ENCODE measurements at places on chromosomes 16 and 17. TPM values are rescaled to one million over a fixed set of nuclear protein-coding genes. Genes with fewer than 3 reads are reported as not detected.

Gene C1QTNF8
- not detected for total RNA-seq

DNA sequence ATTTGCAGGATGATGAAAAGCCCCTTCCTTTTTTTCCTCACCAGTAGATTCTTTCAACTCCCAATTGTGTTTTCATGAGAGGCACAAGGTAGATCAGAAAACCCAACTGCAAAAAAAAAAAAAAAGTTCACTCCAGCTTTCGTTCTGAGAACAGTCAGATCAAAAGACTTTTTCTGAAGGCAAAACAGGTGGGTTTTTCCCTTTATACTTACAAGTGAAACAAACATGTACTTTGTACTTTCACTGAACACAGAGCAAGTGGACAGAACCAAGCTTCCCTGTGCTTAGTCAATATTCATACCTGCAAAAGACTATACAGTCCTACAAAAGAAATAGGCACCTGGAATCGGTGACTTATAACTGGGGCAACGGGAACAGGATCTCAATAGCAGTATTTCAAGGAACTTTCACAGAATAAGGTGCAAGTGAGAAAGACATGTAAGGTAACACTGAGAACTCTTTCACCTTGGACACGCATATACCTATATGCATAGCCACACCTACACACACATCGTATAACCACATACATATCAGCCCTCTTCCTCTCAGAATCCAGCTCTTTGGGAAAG is 54.1 kb downstream of the TOX3 start:
- no peaks in the 10 kb centered on the region for H3K27me3 ChIP-seq
- H3K27ac ChIP-seq, result no peak overlapping the region
- peaks cover 4% of the 10 kb centered on the region for H3K4me1 ChIP-seq

GRCh38 chr17:50280801-50281441 is 6.7 kb downstream of the TMEM92 start:
- DNase-seq, result no peak
- no peaks in the 10 kb centered on the region for H3K36me3 ChIP-seq
- no peaks in the 10 kb centered on the region for H3K4me1 ChIP-seq

Gene ALDH3A1
- total RNA-seq, result not detected

GRCh38 chr16:72873044-72873443 is 174.9 kb downstream of the ZFHX3 start:
- H3K36me3 ChIP-seq, result no peaks in the 10 kb centered on the region
- no peak for DNase-seq
- no peak overlapping the region for H3K27ac ChIP-seq

DNA sequence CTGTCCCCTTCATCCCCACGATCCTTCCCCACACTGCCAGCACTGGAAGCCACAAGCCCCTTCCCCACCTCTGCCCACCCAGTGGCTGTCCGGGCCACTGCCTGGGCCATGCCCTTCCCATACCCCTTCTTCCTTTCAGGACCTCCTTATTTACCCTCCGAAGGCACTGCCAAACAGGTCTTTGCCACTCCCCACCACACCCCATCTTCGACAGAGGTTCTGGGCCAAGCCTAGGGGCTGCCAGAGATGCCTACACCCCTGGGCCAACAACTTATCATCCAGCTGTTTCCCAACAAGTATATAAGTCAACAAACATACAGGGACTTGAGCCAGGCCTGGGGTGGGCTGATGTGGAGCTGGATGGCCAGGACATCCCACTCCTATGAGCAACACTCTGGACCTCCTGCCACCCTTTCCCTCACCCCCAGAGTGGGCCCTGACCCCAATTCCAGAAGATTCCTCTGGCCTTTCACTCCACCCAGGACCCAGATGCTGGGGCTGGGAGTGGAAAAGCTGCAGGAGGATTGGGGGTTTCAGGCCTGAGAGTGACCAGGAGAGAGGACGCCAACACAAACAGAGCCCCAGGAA is 1.5 kb upstream of the PPP1R1B start:
- H3K4me1 ChIP-seq, result peaks cover 5% of the 10 kb centered on the region
- H3K27me3 ChIP-seq, result peaks cover 39% of the 10 kb centered on the region
- H3K27ac ChIP-seq, result no peak overlapping the region

DNA sequence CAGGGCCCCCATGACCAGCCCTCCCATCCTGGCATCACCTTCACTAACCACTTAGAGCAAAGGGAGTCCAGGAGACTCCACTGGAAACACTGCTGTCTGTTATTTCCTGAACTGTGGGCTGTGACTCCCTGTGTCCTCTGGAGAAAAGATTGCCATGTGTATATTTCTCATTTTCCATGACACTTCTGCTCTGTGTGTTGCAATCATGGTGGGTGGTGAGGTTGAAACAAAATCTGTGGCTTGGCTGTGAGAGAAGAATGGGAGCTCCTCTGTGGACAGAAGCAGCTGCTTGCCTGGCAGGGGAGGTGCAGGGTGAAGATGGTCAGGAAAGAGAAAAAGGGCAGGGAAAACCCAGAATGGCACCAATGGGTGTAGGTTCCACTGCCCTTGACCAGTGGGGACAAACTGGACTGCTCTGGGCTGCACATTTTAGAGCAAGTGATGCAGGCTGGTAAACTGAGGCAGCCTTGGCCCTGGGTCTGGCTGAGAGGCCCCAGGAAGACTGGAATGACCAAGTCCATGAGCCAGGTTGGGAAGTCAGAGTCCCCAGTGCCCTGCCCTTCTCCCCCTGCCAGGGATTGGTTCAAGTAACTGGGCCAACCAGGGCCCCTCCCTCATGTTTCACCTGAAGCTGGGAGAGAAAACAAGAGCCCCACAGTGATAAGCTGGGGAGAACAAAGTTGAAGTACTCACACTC is 314.3 kb downstream of the C16orf95 start:
- H3K36me3 ChIP-seq, result no peaks in the 10 kb centered on the region
- H3K4me3 ChIP-seq, result no peak overlapping the region
- H3K27me3 ChIP-seq, result no peaks in the 10 kb centered on the region
- no peaks in the 10 kb centered on the region for H3K4me1 ChIP-seq

Gene SHISA9
- total RNA-seq, result 0.13 TPM

DNA sequence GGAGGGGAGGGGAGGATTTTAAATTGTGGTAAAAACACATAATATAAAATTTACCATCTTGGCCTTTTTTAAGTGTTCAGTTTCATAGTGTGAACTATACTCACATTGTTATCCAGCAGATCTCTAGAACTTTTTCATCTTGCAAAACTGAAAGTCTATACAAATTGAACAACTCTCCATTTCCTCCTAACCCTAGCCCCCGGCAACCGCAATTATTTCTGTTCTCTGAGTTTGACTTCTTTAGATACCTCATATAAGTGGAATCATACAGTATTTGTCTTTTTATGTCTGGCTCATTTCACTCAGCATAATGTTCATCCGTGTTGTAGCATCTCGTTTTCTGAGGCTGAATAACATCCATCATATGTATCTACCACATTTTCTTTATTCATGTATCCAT is 30.0 kb upstream of the MRTFB start:
- DNase-seq, result no peak
- H3K27me3 ChIP-seq, result no peaks in the 10 kb centered on the region
- no peaks in the 10 kb centered on the region for H3K4me1 ChIP-seq
- no peaks in the 10 kb centered on the region for H3K36me3 ChIP-seq
- H3K4me3 ChIP-seq, result no peak overlapping the region

DNA sequence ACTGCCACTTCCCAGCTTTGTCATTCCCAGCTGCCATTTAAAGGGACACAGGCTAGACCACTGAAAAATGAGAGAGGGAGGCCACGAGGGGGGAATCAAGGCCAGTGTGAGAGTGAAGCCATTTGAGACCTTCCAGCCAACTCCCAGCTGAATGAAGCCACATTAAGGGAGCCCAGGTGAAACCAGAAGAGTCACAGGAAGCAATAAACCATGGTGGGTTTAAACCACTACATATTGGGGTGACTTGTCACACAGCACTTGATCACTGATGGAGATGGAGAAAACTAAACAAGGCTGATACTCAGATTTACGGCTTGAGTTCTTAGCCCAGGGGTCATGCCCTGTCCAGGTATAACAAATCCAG is 2.8 kb upstream of the NUBP1 start:
- no peaks in the 10 kb centered on the region for H3K36me3 ChIP-seq
- H3K4me3 ChIP-seq, result no peak overlapping the region
- no peak overlapping the region for H3K27ac ChIP-seq
- no peaks in the 10 kb centered on the region for H3K27me3 ChIP-seq
- no peak for DNase-seq

Gene NSRP1
- 20.0 TPM for total RNA-seq

Gene SULT1A4
- 3.2 TPM for total RNA-seq

Gene SPNS2
- 16.5 TPM for total RNA-seq

Gene CCL7
- total RNA-seq, result not detected

- no peaks in the 10 kb centered on the region for H3K36me3 ChIP-seq
- no peak overlapping the region for H3K4me3 ChIP-seq
- H3K4me1 ChIP-seq, result no peaks in the 10 kb centered on the region
- H3K27me3 ChIP-seq, result no peaks in the 10 kb centered on the region
- no peak overlapping the region for H3K27ac ChIP-seq
Measured at GRCh38 chr16:12416136-12416787, 387.4 kb downstream of the CPPED1 start.

Data from heart left ventricle (tissue), 16 donors.